ENCODE measurements at places on chromosomes 12 and 14.

GRCh38 chr12:78101946-78102635 lies 271.4 kb downstream of the NAV3 start:
- no peak for DNase-seq

DNA sequence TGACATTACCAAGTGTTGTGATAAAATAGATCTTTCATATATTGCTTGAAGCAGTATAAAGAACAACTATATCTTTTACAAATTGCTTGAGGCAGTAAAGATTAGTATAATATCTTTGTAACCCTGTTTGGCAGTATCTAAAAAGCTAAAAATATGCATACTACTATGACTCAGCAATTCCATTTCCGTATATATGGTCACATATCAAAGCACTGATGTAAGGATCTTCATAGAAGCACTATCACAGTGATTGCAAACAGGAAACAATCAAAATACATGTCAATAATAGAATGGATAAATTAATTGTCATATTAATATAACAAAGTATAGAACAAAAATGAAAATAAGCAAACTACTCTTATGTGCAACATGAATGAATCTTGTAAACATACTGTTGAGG lies 158.4 kb upstream of the IGF1 start:
- DNase-seq = no peak

DNA sequence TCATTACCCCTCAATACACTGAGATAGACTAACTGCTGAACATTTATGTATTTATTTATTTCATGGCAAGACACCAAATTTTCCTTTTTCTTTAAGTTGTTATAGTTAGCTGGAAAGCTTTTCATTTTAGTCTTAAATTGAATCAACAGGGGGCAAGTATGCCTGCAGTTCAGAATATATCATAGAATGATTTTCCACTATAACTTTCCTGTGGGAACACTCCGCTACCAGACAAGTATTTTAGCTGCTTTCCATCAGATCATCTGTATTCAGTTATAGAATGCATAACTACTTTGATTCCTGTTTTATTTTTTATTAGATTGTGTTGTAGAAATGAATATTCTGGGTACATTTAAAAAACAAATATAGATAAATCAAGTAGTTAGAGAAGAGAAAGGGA lies 102.0 kb downstream of the SLC6A15 start:
- no peak for DNase-seq

DNA sequence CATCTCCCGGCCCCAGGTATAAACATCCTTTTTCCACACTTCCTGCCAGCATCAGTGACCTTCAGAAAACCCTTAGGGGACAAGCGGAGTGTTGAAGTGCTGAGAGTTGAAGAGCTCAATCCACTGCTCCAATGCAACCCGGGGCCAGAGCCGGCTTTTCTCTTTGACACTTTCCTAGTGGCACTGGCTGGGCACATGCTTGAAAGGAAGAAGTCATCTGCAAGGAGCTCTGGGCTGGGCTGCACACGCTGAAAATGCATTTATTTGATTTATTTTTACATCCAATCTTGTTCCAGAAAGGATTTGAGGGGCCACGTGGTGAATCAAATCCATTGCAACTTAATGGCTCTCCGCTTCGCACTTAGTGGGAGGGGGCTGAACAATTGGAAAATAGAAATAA lies 229.0 kb upstream of the DIO3 start:
- DNase-seq = no peak

DNA sequence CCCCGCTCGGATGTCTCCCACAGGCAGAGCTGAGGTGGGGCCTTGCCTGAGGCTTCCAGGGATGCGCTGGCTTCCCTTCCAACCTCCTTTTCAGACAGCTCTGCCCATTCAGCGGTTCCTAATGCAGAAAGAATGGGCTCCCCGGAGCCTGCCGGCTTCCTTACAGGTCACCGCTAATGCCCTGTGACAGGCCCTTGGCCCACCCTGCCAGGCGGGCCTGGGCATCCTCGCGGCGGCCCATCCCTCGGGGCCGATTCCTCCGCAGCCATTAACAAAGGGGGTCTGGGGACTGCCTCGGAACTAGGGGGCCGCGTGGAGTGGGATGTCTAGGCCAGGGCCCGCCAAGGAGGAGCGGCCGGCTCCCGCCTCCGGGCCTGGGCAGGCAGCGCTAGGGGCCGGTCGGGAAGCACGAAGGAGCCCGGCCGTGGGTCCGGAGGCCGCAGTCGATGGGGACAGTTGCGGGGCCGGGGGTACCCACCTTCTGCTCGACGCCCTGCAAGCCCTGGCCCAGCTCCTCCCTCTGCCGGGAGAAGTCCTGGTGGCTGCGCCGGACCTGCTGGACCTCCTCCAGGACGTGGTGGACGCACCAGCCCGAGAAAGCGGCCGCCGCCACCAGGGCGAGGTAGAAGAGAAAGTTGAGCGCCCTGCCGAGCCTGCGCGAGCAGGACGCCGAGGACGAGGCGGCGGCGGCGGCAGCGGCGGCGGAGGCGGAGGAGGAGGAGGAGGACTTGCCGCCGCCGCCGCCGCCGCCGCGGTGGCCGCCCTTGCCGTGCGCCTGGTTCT lies 738 bp downstream of the CKAP4 start:
- peak; percentile 69 for DNase-seq

GRCh38 chr12:80189241-80189640 lies 89.9 kb downstream of the OTOGL start:
- DNase-seq = no peak

GRCh38 chr14:32007755-32008362 lies 69.2 kb upstream of the ARHGAP5 start:
- DNase-seq = no peak

- no peak for DNase-seq
These were observed 215.0 kb downstream of the PRKD1 start for GRCh38 chr14:29712601-29713000.

DNA sequence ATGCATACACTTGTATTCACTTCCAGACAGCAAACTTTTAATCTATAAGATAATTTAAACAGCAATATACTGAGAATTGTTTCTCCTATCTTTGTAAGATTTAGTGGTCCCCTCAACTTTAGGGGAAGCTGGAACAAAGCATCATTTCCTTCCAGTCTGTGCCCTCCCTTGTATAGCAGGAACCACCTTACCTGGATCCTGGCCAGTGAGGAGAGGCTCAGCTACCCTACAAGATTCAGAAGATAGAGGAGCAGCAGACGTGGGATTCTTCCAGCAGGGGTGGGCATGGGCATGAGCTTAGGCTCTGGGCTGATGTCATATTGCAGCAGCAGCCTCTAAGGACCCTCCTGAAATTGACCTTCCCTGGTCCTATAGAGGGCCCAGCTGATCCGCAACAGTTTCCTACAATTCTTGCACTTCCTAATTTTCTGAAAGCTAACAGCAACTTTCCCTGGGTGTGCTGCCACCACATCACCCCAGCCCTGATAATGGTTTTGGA lies 21.3 kb downstream of the MOK start:
- no peak for DNase-seq

DNA sequence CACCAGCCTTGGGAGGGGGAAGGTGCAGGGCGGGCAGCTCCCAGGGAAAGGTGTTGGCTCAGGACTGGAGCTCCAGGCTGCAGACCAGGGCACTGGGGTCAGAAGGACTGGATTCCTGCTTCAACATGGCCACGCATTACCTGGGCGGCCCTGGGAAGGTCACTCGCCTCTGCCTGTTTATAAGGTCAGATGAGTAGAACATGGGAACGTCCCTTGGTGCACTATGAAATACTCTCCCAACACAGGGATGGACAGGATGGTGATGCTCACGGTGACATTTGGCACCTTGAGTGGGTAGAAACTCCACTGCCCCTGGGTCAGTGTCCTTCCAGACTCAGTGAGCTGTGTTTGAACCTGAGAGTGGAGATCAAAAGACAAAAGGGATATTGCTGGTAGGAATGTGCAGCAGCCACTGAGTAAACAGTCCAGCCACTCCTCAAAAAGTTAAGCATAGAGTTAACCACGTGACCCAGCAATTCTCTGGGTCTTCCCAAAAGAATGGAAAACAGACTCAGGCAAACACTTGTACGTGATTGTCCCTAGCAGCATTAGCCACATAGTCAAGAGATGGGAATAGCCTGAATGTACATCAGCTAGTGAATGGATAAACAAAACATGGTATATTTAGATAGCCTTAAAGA lies 9.1 kb upstream of the BDKRB2 start:
- no peak for DNase-seq

DNA sequence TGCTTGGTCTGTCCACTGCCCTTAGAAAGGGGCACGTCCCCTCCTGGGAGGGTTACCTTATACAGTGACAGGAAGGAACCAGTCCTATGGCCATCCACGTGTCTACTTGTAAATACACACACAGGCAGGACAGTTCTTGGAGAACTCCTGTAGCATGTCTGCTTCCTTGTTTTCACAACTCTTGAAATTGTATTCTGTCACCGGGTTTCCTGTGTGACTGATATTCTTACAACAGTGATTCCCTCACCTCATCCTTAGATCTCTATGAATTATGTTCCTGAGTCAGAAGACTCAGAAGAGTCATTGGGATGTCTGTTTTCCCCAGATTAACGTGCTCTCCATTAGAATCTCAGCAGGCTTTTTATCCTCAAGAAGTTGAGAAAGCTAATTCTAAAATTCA lies 44.1 kb upstream of the DYNC1H1 start:
- DNase-seq = no peak

DNA sequence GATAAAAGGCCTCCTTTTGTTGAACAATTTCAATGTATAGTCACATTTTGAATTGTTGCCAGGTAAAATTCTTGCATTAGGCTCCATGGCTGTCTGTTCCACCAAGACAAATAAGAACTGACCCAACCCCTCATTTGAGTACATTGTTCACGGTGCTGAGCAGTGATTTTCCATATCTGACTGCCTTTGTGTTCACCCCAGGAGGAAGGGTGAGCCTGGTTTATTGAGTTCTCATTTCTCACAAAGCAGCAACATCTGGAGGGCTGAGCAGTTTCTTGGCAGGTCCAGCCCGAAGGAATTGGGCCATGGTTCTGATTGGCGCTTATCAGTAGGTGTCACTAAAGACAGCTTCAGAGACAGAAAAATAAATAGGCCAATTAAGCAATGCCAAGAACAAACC lies 149.1 kb downstream of the BMP4 start:
- peak; percentile 26 for DNase-seq

DNA sequence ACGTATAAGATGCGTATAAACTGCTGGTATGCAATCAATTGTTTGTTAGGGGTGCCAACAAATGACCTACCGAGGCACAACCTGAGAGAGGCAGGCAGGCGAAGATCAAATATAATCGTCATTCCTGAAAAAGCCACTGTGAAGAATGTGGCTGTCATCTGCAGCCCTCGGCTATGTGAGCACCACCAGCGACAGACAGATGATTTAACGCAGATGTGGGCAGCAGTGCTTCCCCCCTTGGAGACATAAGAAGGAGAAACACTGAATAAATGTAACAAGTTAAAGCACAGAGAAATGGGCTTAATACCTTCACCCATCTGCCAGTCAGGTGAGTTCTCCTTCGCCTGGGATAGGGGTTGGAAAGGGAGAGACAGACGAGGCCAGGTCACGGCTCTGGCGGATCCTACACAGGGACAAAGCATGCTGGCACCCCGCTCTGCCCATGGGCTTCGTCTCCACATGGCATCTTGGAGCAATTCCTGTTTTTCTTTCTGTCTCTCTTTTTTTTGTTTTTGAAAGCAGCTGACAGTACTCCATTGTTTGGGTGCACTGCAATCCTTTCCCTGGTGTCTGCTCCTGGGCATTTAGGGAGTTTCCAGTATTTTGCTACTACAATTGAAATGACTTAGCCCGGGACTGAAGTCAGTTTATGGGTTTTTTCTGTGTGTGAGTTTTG lies 28.1 kb downstream of the TNFAIP2 start:
- no peak for DNase-seq

GRCh38 chr14:71693381-71693780 lies 238.8 kb upstream of the RGS6 start:
- no peak for DNase-seq

DNA sequence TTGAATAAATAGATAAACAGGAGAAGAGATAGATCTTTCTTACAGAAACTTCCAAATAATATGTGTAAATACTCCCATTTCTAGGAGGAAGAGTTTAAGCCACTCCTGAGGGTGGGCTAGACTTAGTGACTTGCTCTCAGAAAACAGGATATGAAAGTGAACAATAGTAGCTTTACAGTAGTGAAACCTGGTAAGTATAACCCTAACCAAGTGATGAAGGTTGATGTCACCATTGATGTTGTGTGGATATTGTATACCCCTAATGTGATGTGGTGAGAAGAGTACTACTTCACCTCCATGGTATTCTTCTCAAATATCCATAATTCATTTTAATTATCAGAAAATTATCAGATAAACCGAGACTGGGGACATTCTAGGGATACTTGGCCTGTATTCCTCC lies 20.9 kb downstream of the AKAP6 start:
- no peak for DNase-seq

DNA sequence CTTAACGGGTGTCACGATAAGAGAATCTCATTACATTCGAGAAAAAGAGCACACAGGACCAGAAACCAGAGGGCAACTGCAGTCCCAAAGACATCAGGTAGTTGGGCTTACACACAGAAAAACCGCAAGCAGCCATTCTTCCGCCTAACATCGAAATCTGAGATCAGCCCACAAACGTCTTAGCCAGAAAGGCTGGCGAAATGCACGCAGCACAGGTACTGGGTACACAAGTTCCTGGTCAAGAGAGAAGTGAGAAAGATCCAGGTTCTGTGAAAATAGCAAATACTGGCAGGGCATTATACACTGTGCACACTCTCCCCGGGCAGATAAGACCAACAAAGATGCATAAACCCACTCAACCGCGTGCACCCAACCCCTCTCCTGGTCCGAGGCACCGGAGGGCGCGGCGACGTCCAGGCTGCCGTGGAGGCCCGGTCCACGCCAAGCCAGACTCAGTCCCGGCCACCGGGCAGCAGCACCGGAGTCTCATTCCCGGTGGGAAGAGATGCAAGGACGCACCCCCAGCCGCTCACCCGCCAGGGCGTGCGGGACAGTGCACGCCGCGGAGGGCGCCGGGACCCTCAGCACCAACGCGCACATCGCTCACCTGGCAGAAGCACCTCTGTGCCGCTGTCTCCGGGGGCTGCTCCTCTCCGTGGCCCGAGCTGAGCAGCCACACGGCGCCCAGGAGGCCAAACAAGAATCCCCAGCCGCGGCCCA lies 437 bp downstream of the ERO1A start:
- no peak for DNase-seq

- DNase-seq = no peak
These were observed 75.5 kb upstream of the DCD start for GRCh38 chr12:54723379-54724256.

- no peak for DNase-seq
These were observed 24.6 kb downstream of the GPR65 start for GRCh38 chr14:88029500-88029899.

GRCh38 chr14:36505892-36506731 lies 13.9 kb downstream of the NKX2-1 start:
- no peak for DNase-seq

DNA sequence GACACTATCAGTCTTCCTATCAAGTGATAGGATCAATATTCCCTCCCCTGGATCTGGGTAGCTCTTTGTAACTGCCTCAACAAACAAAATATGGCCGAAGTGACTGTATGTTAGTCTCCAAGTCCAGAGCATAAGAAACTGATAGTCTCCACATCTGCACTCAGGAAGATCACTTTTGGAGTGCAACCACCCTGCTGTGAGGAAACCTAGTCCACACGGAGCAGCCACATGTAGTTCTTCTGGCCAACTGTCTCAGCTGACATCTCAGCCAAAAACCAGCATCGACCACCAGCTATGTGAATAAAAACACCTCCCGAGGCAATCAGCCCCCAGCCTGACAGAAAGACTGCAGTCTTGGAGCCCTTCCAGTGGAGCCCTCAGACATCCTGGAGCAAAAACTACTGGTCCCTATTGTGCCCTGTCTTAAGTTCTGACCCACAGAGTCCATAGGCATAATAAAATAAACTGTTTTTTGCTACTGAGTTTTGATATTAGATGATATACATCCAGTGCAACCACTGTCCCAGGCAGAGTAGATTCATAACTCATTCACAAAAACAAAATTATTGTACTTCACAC lies 143.8 kb downstream of the MED13L start:
- no peak for DNase-seq

- no peak for DNase-seq
These were observed 46.7 kb downstream of the MSRB3 start for GRCh38 chr12:65325183-65325582.

All from left hindlimb (tissue), 1 donor.